ENCODE measurements at places on chromosomes 4 and X.

DNA sequence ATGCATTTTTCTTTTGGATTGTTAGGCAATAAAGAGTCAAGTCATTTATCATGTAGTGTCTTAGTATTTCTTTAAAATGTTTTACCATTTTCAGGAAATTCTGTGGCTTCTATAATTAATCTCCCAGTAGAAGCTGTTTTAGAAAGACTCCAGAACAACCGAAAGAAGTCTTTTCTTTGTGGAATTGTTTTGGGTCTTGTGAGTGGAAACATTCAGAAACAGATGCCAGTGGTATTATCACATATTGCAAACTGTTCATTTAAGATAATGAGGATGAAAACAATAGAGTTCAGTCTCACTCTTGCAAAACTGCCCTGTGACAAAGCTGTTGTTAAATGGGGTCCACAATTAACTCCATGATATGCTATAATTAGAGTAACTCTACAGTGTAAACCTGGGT, 211.2 kb upstream of the KIT start:
- no peak for DNase-seq

- peak; percentile 34 for DNase-seq
Measured at GRCh38 chr4:168119890-168120289, 27.6 kb downstream of the ANXA10 start.

- no peak for DNase-seq
Measured at GRCh38 chr4:129682586-129682985, 586.6 kb downstream of the C4orf33 start.

- DNase-seq: no peak
Measured at GRCh38 chr4:75141162-75141561, 208.2 kb downstream of the PARM1 start.

- no peak for DNase-seq
Measured at GRCh38 chr4:55512922-55513571, 33.7 kb downstream of the CLOCK start.

GRCh38 chr4:9994246-9994847, 26.9 kb downstream of the SLC2A9 start:
- DNase-seq: no peak

- DNase-seq: peak; percentile 36
Measured at GRCh38 chr4:165476214-165477098, 97.6 kb downstream of the CPE start.

DNA sequence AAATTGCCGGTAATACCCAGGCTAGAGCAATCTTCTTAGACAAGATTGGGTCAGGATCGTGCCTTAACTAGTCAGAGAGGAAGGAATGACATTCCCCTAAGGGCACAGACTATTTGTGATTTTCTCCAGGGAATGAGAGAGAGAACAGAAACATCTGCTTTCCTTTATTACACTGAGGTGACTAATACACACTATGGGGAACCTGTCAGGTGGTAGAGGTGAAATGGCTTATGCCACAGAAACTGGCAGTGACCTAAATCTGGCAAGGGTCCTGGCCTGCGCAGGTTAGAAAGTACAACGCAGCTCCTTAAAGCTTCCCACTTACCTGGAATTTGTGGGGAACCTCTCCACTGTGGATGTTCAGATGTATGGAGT, 16.6 kb upstream of the HPGD start:
- no peak for DNase-seq

DNA sequence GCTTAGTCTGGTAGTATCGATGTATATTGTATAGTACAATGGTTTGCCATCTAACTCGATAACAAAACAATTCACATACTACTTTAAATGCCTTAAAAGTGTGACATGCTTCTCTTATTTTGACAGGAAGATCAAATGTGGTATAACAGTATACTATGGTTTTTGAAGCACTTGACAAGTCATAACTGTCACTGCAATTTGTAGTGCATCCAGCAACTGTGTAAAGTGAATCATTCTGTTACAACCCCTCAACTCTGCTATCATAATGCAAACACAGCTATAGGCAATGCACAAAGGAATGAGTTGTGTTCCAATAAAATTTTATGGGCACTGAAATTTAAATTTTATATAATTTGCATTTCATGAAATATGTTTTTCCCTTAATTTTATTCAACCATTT, 14.0 kb downstream of the RAP1GDS1 start:
- DNase-seq: no peak

DNA sequence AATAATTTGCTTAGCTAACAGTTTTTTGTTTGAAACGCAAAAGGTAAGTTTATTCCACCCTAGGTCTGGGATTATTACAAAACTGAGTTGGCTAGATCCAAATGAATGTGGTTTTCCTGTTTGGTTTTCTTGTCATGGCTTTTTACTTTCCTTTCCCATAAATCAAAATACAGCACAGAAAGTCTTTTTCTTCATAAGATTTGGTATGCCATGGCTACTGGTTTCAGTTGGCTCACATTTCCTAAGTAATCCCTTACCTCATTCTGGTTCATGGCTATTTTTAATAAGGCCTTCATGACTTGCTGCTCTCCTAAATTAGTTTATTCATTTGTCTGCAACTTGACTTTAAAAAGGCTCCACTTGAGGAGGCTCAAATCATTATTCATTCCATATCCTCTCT, 12.9 kb upstream of the PAK3 start:
- DNase-seq: no peak

DNA sequence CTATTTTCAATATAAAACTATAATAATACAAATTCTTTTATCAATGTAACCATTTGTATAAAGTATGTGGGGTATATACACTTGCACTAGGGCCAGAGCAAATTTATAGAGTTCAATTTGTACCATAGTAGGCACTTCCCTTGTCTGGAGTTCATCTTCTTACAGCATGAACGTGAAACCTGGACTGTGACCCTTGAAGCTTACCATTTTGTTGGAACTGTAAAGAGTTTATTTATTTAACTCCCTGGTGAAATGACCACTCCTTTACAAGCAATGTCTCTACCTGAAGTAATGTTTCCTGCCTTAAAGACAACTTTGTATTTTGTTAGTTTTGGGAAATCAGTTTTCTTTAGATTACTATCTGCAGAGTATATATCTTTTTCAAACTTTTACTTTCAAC, 188.2 kb downstream of the ARAP2 start:
- no peak for DNase-seq

DNA sequence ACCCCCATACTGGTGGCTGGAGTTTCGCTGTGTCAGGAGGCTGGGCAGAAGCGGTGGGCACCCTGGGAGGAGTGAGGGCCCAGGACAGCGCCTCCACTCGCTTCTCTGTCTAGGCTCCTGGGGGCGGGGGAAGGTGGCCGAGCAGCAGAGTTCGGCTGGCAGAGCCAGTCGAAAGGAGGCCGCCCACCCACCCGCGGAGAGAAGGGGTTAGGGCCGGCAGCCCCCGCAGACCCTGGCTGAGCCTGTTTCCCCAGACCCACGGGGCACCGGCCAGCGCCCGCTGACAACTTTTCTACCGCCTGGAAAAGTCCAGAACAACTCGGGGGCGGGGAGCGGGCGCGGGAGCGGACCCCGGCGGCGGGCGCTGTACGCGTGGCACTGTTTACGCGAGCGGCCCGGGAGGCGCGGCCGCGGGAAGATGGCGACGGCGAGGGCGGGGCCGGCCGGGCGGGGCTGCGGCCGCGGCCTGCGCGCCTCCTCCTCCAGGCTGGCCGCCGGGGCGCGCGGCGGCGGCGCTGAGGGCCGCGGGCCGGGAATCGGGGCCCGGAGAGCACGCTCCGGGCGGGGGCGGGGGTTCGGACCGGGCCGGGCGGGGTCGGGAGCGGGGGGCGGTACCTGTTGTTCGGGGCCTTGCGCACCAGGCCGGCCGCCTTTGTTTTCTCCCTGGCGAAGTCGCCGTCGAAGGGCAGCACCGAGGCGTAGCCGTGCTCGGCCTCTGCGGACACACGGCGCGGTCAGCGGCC, 628 bp downstream of the MXD4 start:
- peak; percentile 84 for DNase-seq

DNA sequence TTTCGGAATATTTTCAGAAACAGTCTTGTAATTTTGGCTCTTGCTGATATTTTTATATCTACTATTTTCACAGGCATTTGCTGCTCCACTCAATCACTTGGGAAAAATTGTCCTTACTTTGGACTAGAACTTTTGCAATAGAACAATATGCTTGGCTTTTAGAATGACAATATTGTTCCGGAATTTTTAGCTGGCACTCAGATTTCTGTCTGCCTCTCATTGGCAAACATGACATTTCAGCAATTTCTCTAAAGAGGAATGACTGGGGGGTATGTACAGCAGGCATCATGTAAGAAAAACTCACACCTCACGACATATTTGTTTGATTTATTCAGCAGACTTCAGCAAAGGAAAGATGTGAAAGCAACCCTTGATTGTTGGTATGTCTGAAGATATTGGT, 243.6 kb upstream of the GPRIN3 start:
- peak; percentile 47 for DNase-seq

- DNase-seq: peak; percentile 35
Measured at GRCh38 chr4:61202638-61203435, 2.7 kb downstream of the ADGRL3 start.

- no peak for DNase-seq
Measured at GRCh38 chrX:9790866-9791265, 4.6 kb downstream of the SHROOM2 start.

DNA sequence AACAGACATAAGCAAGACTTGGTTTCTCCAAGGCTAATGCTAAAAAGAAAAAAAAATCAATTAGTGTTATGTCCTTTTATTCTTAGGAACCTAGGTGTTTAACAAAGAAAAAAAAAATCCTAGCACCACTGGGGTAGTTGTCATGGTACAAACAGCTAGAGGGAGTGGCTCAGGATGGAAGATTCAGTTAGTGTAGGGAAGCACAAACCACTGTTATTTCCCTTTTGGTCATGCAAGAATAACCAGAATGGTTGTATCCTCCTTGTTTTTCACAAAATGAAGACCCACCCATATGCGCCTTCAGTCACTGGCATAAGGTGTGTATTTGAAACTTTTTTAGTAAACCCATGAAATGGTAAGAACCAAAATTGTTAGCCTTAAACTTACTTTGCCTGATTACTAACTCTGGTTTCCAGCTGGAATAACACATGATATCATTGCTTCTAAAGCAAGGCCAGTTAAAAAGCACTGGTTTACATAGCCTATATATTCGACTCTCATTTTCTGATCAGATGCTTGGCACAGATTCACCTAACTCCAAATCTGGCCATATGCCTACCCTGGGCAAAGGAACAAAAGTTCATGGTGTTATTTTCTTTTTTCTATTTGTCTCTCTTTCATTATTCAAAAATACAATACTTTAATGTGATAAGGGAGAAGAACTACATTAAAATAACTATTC, 132.6 kb downstream of the SCFD2 start:
- peak; percentile 35 for DNase-seq
